ENCODE measurements at places on chromosomes 7 and 10. TPM values are rescaled to one million over a fixed set of nuclear protein-coding genes. Genes with fewer than 3 reads are reported as not detected.

Gene SLC25A13
- 8.4 TPM for total RNA-seq

Gene CPXM2
- total RNA-seq = not detected

Gene ITPRID1
- not detected for total RNA-seq

Gene PI4K2A
- 9.4 TPM for total RNA-seq

Gene DPYSL4
- total RNA-seq = 6.8 TPM

Gene IRF5
- 2.9 TPM for total RNA-seq
